ENCODE measurements at places on chromosomes 3 and 15. TPM values are rescaled to one million over a fixed set of nuclear protein-coding genes. Genes with fewer than 3 reads are reported as not detected.
A peak's percentile ranks its signal among the peaks of the same experiment; 100 is the strongest.

The HIGD2B gene
- total RNA-seq = 2.2 TPM

The LRRC57 gene
- total RNA-seq = 26.7 TPM

The HTR3E gene
- total RNA-seq = 0.31 TPM

DNA sequence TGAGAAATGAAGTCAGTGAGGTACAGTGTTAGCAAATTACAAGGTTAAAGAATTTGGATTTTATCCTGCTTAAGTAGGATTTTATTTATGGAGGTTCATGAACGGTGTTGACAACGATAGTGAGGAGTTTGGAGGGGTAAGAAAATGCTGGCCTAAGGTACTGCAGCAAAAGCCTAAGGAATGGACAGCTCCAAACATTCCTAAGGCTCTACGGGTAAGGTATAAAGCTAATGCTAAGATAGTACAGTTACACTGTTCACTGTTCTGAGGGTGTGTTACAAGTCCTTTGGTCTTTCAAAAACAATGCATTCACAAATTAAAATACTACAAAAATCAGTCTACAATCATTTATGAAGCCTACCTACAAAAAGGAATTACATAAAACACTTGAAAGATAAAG, 7.3 kb downstream of the MTMR10 start:
- H3K4me3 ChIP-seq = no peak overlapping the region
- H3K27me3 ChIP-seq = no peaks in the 10 kb centered on the region
- H3K36me3 ChIP-seq = no peaks in the 10 kb centered on the region
- H3K27ac ChIP-seq = no peak overlapping the region

DNA sequence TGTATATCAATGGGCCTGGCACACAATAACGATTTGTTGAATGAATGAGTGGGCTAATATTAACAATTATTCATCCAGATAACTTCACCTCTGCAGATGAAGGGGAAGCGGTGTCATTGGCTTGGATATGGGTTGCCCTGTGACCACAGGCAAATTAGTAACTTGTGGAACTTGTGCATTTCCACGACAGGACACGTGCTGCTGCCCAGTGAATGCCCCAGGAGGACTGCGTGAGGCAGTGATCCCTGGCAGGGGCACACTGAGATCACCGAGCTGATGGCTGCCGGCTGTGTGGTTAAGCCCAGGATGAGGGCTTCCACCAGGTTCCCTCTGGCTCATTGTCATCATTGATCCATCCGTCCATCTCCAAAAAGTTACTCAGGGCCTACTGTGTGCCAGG, 84.1 kb upstream of the HACD2 start:
- H3K27ac ChIP-seq = no peak overlapping the region
- no peak overlapping the region for H3K4me3 ChIP-seq
- no peaks in the 10 kb centered on the region for H3K36me3 ChIP-seq

- H3K4me1 ChIP-seq = peaks cover 38% of the 10 kb centered on the region
- DNase-seq = no peak
- peak overlapping the region; percentile 43 for H3K27ac ChIP-seq
- H3K4me3 ChIP-seq = no peak overlapping the region
- no peaks in the 10 kb centered on the region for H3K36me3 ChIP-seq
- no peaks in the 10 kb centered on the region for H3K27me3 ChIP-seq
Observed at GRCh38 chr3:152383136-152383606, 114.4 kb downstream of the MBNL1 start.

GRCh38 chr15:56342653-56343052, 22.6 kb upstream of the TEX9 start:
- no peaks in the 10 kb centered on the region for H3K4me1 ChIP-seq
- no peak overlapping the region for H3K4me3 ChIP-seq
- H3K27ac ChIP-seq = no peak overlapping the region
- no peaks in the 10 kb centered on the region for H3K36me3 ChIP-seq
- DNase-seq = no peak
